ENCODE measurements at places on chromosomes 5 and 9. TPM values are rescaled to one million over a fixed set of nuclear protein-coding genes. Genes with fewer than 3 reads are reported as not detected.

GRCh38 chr5:12526113-12526512 is 621.9 kb upstream of the CTNND2 start:
- no peak for DNase-seq

- DNase-seq = no peak
Measured at GRCh38 chr5:180785121-180785781, 17.4 kb downstream of the MGAT1 start.

DNA sequence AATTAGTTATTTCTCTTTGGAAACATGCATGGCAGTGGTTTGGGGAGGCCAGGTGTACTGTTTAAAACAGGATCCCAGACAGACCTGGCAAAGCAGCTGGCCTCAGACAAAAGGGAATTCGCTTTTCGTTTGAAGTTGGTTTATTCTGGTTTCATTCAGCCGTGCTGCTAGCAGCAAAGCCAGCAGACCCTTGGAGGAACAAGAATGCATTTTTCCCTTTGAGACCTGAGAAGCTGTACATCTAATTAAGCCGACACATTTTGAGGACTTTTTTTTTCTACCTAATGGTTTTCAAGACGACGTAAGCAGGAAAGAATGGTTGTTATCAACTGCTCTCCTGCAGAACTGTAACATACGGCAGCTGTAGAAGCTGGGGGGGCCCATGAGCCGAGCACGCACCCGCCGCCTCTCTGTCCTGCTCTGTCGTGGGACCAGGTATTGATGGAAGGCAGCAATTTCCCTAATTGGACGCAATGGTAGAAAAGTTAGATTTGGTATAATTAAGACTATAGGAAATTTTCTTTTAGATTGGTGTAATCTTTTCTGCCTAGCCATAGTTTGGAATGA is 13.6 kb downstream of the PLEKHG4B start:
- no peak for DNase-seq

DNA sequence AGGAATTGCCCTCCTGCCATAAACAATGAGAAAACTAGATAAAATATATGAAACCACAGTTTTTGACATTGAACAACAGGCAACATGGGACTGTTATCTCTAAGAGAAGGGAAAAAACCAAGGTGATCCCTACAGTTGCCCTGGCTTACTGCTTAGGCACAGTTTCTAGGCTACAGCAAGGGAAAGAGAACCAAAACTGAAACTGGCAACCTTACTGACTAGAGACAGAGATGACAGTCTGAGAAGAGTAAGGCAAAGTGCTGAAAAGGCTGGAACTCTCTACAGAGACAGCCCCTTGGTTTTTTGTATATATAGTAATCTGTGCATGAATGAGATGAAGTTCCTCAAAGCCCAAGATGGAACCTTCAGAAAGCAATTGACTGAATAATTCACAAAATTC is 36.2 kb upstream of the REEP2 start:
- no peak for DNase-seq

- no peak for DNase-seq
Measured at GRCh38 chr9:130531670-130532069, 47.7 kb upstream of the FUBP3 start.

GRCh38 chr9:109313351-109313750 is 7.5 kb downstream of the EPB41L4B start:
- no peak for DNase-seq

DNA sequence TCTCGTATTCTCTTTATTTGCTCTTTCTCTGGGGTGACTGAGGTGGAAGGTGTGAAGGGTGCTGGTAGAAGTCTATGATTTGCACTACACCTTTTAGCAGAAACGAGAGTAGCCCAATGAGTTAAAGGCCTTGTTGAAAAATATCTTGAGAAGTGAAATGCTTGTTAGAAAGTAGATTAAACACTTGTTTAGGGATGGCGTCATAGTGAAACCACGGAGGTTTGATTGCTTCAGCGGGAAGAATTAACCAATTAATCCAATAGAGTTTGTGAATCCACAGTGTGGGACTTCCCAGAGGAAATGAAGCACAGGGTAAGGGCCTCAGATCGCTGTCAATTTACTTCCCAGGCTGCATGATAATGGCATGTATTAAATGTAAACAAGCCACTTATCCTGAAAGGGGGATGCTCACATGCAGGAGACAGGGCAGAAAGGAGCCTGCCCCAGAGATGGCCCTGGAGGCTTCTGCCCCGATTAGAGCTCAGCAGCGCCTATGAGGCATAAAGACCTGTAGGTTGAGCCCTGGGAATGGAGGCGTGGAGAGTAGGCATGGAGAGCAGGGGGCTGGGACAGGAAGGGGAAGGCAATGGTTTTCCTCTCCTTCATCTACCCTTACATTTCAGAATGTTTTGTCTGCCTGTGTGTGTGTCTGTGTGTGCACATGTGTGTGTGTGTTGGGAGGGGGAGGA is 1.5 kb downstream of the FAM170A start:
- no peak for DNase-seq

GRCh38 chr9:110769667-110770066 is 101.1 kb downstream of the MUSK start:
- DNase-seq = no peak

- DNase-seq = no peak
Measured at GRCh38 chr5:123181394-123181801, 92.4 kb downstream of the PRDM6 start.

DNA sequence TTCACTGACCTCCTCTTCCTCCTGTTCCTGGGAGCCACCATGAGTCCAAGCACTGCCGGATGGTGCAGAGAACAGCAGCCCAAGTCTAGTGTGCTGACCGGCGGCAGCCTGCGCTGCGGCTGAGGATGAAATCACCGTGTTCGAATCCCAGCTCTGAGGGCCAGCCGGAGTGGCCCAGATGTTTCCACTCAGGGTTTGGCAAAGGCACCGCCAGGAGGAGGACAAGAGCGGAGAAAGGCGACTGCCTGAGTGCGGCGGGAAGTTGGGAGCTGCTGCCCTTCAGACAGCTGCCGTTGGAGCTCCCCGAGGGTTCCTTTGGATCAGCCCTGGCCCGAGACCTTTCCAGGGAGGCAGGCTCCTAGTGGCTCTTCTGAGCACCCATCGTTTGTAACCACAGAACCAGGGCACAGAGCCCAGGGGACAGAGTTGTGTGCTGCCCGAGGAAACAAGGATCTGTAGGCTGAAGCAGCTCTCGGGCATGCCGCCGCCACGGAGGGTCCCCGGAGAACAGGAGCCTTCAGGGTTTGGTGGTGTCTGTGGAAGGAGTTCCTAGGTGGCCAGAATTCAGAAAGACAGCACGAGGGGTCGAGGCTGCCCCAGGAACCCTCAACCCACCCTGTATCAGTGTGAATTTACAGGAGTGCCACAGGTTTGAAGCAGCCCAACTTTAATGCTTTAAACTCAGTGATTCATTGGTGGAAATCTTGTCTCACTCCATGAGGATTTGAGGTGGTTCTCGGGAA is 115.6 kb upstream of the COL5A1 start:
- no peak for DNase-seq

PCDHA5 gene
- total RNA-seq = 4.4 TPM

EIF4E1B gene
- not detected for total RNA-seq

UIMC1 gene
- 47.6 TPM for total RNA-seq

PTPN3 gene
- total RNA-seq = 3.7 TPM

POU4F3 gene
- not detected for total RNA-seq

GRXCR2 gene
- not detected for total RNA-seq

CTNND2 gene
- 143 TPM for total RNA-seq
